NCI-H1417 treated with DMSO at 0.1 percent for 48 hours (cell line): ENCODE measurements at places on chromosomes 5 and 9.

GRCh38 chr9:114852050-114852594 lies 46.3 kb upstream of the TNFSF15 start:
- DNase-seq = no peak

DNA sequence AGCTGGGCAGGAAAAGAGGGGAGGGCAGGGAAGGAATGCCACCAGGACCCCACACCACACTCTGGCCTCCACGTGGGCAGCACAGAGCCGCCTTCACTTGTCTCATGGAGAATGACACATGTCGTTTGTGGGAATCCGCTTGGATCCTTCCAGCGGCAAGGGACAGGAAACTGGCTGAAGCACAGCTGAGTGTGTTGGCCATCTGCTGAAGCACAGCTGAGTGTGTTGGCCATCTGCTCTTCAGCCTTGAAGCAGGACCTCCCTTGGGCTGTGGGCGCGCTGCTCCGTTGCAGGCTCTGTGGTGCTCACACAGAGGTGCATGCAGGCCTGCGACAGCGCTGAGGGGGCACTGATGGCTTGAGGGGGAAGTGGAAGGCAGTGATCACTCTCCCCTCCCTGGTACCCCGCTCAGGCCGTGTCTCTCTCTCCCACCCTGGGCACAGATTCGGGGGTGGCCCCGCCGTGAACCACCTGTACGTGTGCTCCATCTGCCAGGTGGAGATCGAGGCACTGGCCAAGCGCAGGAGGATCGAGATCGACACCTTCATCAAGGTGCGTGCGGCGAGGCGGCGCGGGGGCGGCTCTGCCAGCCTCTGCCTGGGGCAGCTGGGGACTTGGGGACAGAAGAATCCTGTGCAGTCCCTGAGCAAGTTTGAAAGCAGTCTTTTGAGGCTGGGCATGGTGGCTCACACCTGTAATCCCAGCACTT lies 40.6 kb downstream of the USP20 start:
- DNase-seq = no peak

- no peak for DNase-seq
Measured at GRCh38 chr5:171857489-171857876, 71.9 kb downstream of the SMIM23 start.

DNA sequence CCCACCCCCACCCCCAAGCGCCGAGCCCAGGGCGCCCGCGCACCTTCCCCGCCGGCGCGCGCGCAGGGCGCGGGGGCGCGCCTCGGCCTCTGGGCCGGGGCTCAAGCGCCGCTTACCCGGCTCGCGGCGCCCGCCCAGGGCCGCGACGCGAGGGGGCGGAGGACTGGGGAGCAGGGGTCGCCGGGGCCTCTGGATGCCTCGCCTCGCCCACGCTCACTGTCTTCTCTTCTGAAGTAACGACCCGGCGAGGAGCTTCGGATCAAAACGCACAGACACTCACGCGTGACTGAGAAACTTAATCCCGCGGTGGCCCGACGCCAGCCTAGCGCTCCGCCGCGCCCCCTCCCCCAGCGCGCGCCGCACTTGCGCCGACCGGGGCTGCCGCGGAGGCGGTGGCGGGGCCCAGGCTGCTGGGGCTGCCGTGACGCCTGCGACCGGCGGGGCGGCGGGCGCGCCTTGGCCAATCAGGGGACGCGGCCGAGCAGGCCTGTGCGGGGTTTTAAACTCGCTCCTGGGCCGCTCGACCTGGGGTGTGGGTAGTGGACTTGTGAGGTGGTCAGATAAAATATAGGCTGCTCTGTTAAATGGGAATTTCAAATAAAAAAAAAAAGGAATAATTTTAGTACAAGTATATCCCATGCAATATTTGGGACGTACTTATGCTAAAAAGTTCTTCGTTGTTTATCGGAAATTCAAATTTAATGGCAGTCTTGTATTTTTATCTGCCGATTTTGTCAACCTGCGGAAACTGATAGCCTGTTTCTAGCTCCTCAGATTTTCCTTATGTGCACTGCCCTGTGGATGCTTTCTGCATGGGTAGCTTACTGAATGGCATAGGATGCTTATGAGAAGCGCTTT lies at the start of gene MPDZ:
Gene MPDZ (minus strand): TSS at position 409 of the 858 bp plus-strand sequence. CDS start 29,377 bp downstream, outside the sequence.
- peak; percentile 16 for DNase-seq

DNA sequence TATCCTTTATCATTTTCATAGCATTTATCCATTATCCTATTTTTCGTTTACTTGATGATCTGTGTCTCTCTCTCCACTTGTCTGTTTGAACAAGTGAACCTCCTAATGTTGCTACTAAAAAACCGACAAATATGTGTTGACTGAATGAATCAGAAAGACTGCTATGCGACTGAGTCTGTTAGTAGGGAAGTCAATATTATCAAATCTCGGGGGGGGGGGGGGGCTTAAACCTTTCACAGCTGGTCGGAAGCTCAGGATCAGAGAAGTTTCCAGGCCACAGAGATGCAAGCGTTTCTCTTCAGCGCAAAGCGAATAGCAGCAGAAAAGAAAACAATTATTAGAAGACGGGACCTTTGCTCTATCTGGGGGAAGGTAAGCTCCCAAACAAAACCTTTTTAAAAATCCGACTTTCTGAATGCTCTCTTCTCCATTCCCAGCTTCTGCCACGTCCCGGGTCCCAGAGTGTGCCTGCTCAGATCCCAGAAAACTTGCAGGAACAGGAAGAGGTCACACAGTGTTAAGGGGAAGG lies 412 bp downstream of the RIOK2 start:
- DNase-seq = no peak

GRCh38 chr5:82570-82969 lies 9.4 kb upstream of the PLEKHG4B start:
- DNase-seq = no peak

GRCh38 chr5:107619781-107620180 lies 51.0 kb downstream of the EFNA5 start:
- DNase-seq = no peak

GRCh38 chr5:55773057-55773456 lies 35.2 kb downstream of the DDX4 start:
- DNase-seq = no peak

DNA sequence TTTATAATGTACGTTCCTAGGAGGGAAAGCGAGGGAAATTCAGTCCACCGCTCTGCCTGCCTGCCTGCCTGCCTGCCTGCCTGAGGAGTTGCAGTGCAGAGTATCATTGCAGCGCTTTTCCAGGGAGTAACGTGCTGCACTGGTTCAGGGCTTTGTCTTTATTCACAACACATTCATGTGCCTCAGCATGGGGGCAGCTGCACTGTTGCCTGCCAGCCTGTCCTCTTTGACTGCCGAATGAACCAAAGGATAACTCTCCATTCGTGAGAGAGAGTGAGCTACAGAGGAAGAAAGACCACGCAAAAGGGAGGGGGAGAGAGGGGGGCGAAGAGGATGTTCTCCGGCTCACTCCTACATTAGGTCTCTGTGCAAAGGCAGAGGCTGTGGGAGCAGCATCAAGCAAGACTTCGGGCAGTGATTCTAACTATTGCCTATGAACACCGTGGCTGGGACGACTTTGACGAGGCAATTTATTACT lies 791.2 kb downstream of the MAT2B start:
- DNase-seq = no peak

- DNase-seq = no peak
Measured at GRCh38 chr5:105554568-105555169, 1992.1 kb upstream of the NUDT12 start.

DNA sequence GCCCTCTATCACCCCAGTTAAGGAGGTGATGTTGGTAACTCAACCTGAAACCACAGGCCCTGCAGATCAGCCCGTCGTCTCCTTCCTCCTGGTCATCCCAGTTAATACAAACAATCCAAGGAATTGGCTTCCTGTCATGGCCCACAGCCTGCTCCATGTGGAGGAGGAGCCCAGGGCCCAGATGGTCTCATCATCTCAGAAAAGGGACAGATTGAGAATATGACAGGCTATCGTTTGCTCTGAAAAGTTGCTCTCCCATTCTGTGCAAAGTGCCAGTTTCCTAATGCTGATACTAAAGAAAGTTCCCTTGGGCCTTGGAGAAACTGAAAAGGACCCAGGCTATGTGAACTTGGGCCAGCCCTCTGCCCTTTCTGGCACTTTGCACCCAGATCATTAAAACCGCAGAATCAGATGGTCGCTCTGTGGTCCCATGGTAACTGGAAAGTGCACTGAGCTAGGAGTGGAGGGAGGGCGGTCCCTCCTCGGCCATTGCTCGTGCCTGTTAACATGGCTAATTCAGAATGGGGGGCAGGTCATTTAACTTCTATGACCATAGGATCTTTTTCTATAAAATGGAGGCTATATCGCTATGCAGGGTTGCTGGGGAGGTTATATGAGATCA lies 675 bp upstream of the SPAAR start:
- DNase-seq = no peak

GRCh38 chr5:169592937-169593650 lies 9.5 kb downstream of the SPDL1 start:
- DNase-seq = no peak

DNA sequence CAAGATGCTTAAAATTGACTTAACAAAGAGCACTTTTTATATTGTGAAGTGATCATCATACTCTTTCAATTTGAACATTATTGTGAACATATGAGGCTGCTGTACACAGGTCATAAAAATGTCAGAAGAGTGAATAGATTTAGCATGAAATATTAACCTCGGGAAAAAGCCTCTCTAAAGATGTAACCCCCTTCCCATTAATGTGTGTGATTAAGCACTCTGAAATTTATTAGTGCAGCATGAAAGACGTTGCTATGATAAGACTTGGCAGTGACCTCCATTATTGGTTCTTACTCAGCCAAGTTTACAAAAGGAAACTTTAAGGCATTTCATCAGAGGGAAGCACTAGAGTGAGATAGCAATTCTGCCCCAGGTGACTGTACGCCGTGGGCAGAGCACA lies 326.5 kb downstream of the NTRK2 start:
- no peak for DNase-seq

- DNase-seq = no peak
Measured at GRCh38 chr5:176748073-176748966, 62.0 kb upstream of the UNC5A start.

- DNase-seq = no peak
Measured at GRCh38 chr5:107812570-107813141, 141.9 kb upstream of the EFNA5 start.

DNA sequence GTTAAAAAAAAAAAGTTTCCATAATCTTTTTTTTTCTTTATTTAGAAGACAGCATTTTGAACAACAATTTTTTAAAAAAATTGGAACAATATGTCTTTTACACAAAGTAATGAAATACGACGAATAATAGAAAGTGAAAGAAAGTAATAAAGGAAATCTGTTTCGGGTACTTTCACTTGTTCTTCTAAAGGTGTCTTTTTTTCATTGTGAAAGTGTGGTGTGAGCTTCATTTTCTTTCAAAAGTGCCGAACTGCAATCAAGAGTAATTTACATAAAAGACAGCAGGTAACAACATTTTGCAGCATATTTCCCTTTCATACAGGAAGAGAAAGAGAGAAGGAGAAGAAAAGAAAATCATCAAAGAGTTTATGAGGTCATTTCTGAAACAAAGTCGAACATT lies 159.7 kb upstream of the CDH12 start:
- DNase-seq = no peak

GRCh38 chr9:31608416-31608815 lies 776.0 kb upstream of the ACO1 start:
- DNase-seq = no peak

DNA sequence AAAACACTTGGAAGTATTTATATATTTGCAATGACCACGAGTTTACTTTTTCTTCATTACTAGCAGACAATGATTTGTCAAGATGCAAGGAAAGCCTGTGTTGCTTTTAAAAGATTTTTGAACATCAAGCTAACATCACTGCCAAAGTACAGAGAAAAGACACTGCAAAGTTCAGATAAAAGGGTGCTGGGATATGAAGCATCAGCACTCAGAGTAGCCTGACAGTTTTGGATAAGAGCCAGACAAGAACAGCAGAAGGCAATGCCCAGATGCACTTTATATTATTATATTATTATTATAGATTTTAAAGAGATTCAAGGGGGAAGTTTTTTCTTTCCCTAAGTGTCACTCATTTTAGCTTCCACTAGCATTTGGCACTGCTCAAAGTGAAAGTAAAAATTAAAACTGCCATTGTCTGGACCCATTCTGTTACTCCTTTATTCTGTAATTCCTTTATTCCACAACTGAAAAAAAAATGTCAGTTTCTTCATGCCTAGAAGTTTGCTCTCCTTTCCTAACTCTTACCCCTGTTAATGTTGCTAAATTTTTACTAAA lies 240.6 kb downstream of the EFNA5 start:
- no peak for DNase-seq

- no peak for DNase-seq
Measured at GRCh38 chr9:82423700-82424099, 435.1 kb downstream of the SPATA31D1 start.

- no peak for DNase-seq
Measured at GRCh38 chr5:54491326-54491725, 26.2 kb upstream of the SNX18 start.

- DNase-seq = no peak
Measured at GRCh38 chr5:125575891-125576505, 829.6 kb upstream of the ZNF608 start.

- no peak for DNase-seq
Measured at GRCh38 chr9:99072040-99072394, 32.9 kb upstream of the TGFBR1 start.

DNA sequence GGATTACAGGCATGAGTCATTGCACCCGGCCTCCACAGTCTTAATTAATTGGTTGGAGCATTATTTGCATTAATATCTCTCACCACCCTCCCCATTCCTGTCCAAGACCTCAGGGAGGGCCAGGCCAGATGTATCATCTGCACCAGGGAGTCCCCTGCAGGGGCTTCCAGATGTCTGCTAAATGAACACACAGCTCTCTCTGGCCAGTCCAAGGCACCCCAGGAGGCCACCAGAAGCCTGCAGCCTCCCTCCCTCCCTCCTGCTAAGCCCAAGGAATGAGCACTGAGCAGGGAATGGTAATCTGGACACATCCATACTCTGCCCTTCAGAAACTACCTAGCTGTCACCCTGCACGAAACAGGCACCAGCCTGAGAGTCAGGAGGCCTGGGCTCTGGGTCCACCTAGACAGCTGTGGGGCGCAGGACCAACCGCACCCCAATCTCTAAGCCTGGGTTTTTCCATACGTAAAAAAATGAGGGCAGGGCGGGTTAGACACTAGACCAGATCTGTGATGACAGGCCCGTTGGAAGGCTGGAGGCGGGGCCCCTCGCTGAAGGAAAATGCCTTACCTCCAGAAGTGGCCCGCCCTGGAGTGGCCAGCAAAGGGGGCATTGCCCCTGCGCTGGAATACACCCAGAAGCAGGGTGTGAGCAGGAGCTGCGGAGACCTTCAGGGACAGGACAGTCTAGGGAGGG lies 8.3 kb downstream of the CIZ1 start:
- DNase-seq = no peak

GRCh38 chr9:131734165-131734610 lies 5.7 kb downstream of the RAPGEF1 start:
- no peak for DNase-seq

GRCh38 chr5:43041669-43042175 lies 1.6 kb upstream of the ANXA2R start:
- DNase-seq = peak; percentile 37

GRCh38 chr5:134432677-134433359 lies 21.1 kb upstream of the CDKN2AIPNL start:
- DNase-seq = no peak

GRCh38 chr9:125200216-125201047 lies at the start of gene RABEPK:
RABEPK (plus strand) TSS chr9:125200542; CDS start chr9:125203014, 2,472 bp downstream.
- peak; percentile 39 for DNase-seq
